Activated CD4-positive, alpha-beta memory T cell treated with anti-CD3 and anti-CD28 coated beads, Interleukin-2, amount 10 ng/mL, durations not matched to agents 7 days and 5 days (primary cell): ENCODE measurements at places on chromosomes 5 and 9. TPM values are rescaled to one million over a fixed set of nuclear protein-coding genes. Genes with fewer than 3 reads are reported as not detected.

The TMOD1 gene
- total RNA-seq, result 1.8 TPM

The DNAH5 gene
- not detected for total RNA-seq

The RNF183 gene
- 0.40 TPM for total RNA-seq

The STPG3 gene
- total RNA-seq, result not detected

The ENTPD2 gene
- total RNA-seq, result 0.40 TPM

The STOML2 gene
- 96.9 TPM for total RNA-seq

The GNA14 gene
- not detected for total RNA-seq

The RAD23B gene
- 91.0 TPM for total RNA-seq

The RECK gene
- 7.4 TPM for total RNA-seq

The SPACA9 gene
- total RNA-seq, result 3.2 TPM

The FAT2 gene
- not detected for total RNA-seq

The PCDHB7 gene
- not detected for total RNA-seq

The PAEP gene
- not detected for total RNA-seq

The BAAT gene
- total RNA-seq, result not detected

The TLX3 gene
- not detected for total RNA-seq

The ARHGEF37 gene
- 0.88 TPM for total RNA-seq

The OGN gene
- not detected for total RNA-seq

The AKNA gene
- total RNA-seq, result 350 TPM

The NIM1K gene
- 0.83 TPM for total RNA-seq

The PCDHGA9 gene
- not detected for total RNA-seq

The CCL19 gene
- total RNA-seq, result not detected

The TMEM38B gene
- total RNA-seq, result 8.1 TPM

The SPATA31C1 gene
- not detected for total RNA-seq

The PDLIM7 gene
- total RNA-seq, result 56.6 TPM

The ARSB gene
- 10.5 TPM for total RNA-seq

The NR3C1 gene
- total RNA-seq, result 79.3 TPM

The SPINK13 gene
- not detected for total RNA-seq

The C5orf34 gene
- 8.5 TPM for total RNA-seq

The DIAPH1 gene
- total RNA-seq, result 317 TPM

The LCN15 gene
- total RNA-seq, result not detected

The TMC1 gene
- total RNA-seq, result 0.28 TPM

The PCDHGB4 gene
- total RNA-seq, result not detected

The OR1J2 gene
- total RNA-seq, result not detected

The CARD9 gene
- 1.3 TPM for total RNA-seq

The NEUROG1 gene
- not detected for total RNA-seq

The IL13 gene
- 36.6 TPM for total RNA-seq

The KIAA0825 gene
- 1.5 TPM for total RNA-seq

The PANK3 gene
- total RNA-seq, result 66.1 TPM

The IFNK gene
- not detected for total RNA-seq

The CER1 gene
- not detected for total RNA-seq

The BNC2 gene
- total RNA-seq, result not detected

The MUSK gene
- total RNA-seq, result not detected

The RPP25L gene
- 32.4 TPM for total RNA-seq

The NSD1 gene
- 90.5 TPM for total RNA-seq

The PCSK5 gene
- total RNA-seq, result 1.2 TPM

The SIT1 gene
- total RNA-seq, result 214 TPM

The LCN1 gene
- not detected for total RNA-seq

The ECSCR gene
- total RNA-seq, result 1.1 TPM

The PCDHGA12 gene
- total RNA-seq, result not detected

The SYK gene
- total RNA-seq, result not detected
